Ascending aorta (tissue), 2 donors: ENCODE measurements at places on chromosomes 3 and 15. TPM values are rescaled to one million over a fixed set of nuclear protein-coding genes. Genes with fewer than 3 reads are reported as not detected.

GRCh38 chr15:88204584-88204983 lies 52.0 kb downstream of the NTRK3 start:
- DNase-seq, result no peak
- H3K4me1 ChIP-seq, result peaks cover 3% of the 10 kb centered on the region
- H3K4me3 ChIP-seq, result no peak overlapping the region
- H3K27ac ChIP-seq, result no peak overlapping the region
- H3K36me3 ChIP-seq, result no peaks in the 10 kb centered on the region
- no peaks in the 10 kb centered on the region for H3K27me3 ChIP-seq

GRCh38 chr3:16802389-16802788 lies 82.4 kb upstream of the PLCL2 start:
- no peak overlapping the region for H3K27ac ChIP-seq
- no peaks in the 10 kb centered on the region for H3K27me3 ChIP-seq
- H3K36me3 ChIP-seq, result no peaks in the 10 kb centered on the region
- no peaks in the 10 kb centered on the region for H3K4me1 ChIP-seq

DNA sequence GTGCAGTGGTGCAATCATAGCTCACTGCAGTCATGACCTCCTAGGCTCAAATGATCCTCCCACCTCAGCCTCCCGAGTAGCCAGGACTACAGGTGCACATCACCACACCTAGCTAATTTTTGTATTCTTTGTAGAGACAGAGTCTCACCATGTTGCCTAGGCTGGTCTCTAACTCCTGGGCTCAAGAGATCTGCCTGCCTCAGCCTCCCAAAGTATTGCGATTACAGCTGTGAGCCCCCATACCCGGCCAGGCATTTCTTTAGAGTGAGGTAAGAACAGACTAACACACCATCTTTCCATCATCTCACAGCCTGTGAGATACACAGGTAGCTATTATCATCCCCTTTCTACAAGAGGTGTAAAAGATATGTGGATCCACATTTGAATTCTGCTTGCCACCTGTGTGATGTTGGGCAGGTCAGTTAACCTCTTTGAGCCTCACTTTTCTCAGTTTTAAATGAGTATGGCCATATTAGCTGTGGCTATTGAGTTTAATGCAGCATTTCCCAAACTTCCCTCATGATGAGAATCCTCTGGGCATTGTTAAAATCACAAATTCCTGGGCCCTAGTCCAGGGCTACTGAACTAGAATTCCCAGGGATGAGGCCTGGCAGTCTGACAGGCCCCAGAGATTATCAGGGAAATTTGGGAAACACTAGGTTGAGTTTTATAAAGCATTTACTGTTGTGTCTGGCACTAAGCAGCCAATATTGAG lies 46.0 kb downstream of the ANP32A start:
- H3K4me3 ChIP-seq, result no peak overlapping the region
- peaks cover 26% of the 10 kb centered on the region for H3K4me1 ChIP-seq
- DNase-seq, result no peak

- no peak overlapping the region for H3K27ac ChIP-seq
- H3K36me3 ChIP-seq, result no peaks in the 10 kb centered on the region
- no peak overlapping the region for H3K4me3 ChIP-seq
- no peaks in the 10 kb centered on the region for H3K27me3 ChIP-seq
Measured at GRCh38 chr3:6417174-6417573, 443.7 kb upstream of the GRM7 start.

- no peak for DNase-seq
- no peak overlapping the region for H3K27ac ChIP-seq
- H3K4me3 ChIP-seq, result no peak overlapping the region
Measured at GRCh38 chr3:120726791-120727190, 15.5 kb downstream of the RABL3 start.

DNA sequence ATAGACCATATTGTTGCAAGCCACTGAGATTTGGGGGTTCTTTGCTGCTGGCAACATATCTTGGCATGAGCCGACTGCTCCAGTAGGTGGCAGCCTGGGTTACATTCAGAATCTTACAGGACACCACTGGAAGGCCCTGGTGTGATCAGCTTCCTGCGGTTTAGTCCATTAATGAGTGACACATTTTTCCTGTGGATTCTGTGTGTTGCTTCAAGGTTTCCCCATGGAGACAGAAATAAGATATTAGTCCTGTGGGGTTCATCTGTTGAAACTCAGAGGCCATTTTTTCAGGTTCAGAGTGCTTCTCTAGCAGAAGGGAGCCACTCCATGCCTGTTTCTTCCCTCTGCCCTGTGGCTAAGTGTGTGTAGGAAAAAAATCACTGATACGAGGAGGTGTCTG lies 116.2 kb downstream of the MFSD1 start:
- no peaks in the 10 kb centered on the region for H3K27me3 ChIP-seq
- DNase-seq, result no peak
- H3K36me3 ChIP-seq, result no peaks in the 10 kb centered on the region
- no peak overlapping the region for H3K27ac ChIP-seq
- H3K4me1 ChIP-seq, result no peaks in the 10 kb centered on the region
- H3K4me3 ChIP-seq, result no peak overlapping the region

- H3K4me1 ChIP-seq, result no peaks in the 10 kb centered on the region
- no peaks in the 10 kb centered on the region for H3K27me3 ChIP-seq
- DNase-seq, result no peak
- no peak overlapping the region for H3K27ac ChIP-seq
- no peak overlapping the region for H3K4me3 ChIP-seq
Measured at GRCh38 chr3:142916605-142917004, 27.7 kb upstream of the PCOLCE2 start.

Gene CKMT1B
- total RNA-seq, result not detected

Gene CHRNA7
- 2.6 TPM for total RNA-seq

Gene THAP10
- 3.1 TPM for total RNA-seq

Gene GHSR
- not detected for total RNA-seq

Gene GPR171
- total RNA-seq, result 3.2 TPM

Gene NUP210
- 11.0 TPM for total RNA-seq

Gene EPHA3
- 3.3 TPM for total RNA-seq
